ENCODE measurements at places on chromosomes 4 and X.

DNA sequence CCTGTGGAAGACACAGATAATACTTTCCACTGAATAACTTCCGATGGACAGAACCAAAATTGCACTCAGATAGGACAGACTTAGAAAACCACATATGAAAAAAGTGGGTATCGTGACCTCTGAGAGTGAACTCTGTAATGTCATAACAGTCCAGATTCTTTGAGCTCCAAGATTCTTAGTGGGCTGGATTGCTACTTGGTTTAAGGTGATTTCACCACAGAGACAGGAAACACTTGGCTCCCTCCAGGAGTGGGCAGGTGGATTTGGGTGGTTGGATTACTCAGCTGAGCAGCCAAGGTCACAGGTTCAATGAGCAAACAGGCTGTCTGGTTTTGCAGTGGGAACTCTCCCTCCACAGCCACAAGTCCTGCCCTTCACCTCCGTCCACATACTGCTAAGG lies 126.0 kb downstream of the AFAP1 start:
- DNase-seq = no peak

DNA sequence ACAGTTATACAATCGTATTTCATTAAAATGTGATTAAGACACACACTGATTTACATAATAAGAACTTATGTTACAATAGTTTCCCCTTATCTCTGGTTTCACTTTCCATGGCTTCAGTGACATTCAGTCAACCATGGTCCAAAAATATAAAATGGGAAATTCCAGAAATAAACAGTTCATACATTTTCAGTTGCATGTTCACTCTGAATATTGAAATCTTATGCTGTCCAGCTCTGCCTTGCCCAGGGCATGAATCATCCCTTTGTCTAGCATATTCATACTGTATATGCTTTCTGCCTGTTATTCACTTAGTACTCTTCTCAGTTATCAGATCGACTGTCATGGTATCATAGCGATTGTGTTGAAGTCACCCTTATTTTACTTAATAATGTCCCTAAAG lies 173.8 kb upstream of the DCAF12L2 start:
- DNase-seq = no peak

DNA sequence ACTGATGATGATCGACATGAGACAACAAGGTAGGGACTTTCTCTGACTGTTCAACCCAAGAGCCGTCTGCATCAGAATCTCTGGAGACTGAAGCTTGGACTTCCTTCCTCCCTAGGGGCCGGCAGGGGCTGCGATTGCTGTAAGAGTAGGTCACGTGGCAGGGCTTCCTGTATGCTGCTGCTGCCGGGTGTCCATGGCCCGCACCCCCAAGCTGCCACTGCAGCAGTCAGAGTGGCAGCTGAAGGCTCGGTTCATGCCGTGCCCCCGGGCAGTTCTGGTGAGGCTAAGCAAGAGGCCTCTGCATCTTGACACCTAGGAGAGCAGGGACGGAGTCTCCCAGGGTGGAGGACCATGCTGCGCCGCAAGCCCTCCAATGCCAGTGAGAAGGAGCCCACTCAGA lies at the start of gene SASH3:
TSS of gene SASH3 (plus strand) at position 203 of the 400 bp plus-strand sequence. CDS start at position 352, 149 bp downstream.
- no peak for DNase-seq

- no peak for DNase-seq
Observed at GRCh38 chr4:60134099-60134498, 1066.0 kb upstream of the ADGRL3 start.

All from left forelimb (tissue), 1 donor.